ENCODE measurements at places on chromosomes 13 and 19.

- DNase-seq: no peak
Observed at GRCh38 chr19:409516-410242, 732 bp upstream of the C2CD4C start.

DNA sequence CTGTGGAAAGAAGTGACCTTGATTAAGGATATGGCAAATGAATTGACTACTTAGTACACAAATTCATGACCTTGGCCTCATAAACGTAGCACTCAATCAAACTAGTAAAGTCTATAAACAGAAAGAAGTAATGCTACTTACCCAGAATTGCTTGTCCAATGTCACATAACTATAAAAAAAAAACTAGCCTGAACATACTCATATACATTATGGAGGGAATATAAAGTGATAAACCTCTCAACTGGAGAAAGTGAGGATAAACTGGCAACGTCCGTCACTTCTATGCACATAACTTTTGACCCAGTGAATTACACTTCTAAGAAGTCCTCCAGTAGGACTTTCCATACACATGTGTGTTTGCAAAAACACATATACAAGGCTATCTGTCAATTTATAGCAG is 7.7 kb upstream of the SERP2 start:
- no peak for DNase-seq

GRCh38 chr13:41384749-41385503 is 72.4 kb upstream of the RGCC start:
- DNase-seq: no peak

- DNase-seq: no peak
Observed at GRCh38 chr13:111281751-111282311, 38.6 kb upstream of the TEX29 start.

DNA sequence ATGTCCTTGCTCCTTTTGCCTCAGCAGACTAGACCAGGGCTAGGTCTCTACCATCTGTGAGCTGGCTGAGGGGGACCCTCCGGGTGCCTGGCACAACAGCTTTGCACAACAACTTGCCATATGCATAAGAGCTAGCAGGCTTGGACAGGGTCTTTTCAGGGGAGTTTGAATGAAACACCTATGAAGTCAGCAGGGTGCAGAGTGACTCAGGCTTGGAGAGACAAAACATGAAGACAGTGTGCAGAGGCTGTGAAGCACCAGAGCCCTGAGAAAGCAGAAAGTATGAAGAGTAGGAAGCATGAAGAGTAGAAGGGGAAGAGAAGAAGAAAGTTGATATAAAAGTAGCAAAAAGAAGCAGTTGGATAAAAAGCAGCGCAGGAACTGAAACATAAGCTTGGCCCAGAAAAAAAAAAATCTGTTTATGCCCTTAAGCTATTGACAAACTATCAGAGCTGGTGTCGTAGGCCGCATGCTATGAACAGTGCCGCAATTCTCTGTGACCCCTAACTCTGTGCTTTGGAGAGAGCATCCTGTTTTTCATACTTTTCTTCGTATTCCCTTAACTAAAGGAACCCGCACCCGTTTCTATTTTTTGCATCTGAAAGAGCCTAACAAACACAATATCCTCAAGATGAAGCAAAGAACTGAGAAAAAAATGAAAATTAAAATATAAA is 52.7 kb upstream of the FAM216B start:
- peak; percentile 78 for DNase-seq

GRCh38 chr19:42132851-42133528 is 744 bp upstream of the POU2F2 start:
- DNase-seq: no peak

- no peak for DNase-seq
Observed at GRCh38 chr19:41940731-41941409, 12.6 kb upstream of the ERFL start.

DNA sequence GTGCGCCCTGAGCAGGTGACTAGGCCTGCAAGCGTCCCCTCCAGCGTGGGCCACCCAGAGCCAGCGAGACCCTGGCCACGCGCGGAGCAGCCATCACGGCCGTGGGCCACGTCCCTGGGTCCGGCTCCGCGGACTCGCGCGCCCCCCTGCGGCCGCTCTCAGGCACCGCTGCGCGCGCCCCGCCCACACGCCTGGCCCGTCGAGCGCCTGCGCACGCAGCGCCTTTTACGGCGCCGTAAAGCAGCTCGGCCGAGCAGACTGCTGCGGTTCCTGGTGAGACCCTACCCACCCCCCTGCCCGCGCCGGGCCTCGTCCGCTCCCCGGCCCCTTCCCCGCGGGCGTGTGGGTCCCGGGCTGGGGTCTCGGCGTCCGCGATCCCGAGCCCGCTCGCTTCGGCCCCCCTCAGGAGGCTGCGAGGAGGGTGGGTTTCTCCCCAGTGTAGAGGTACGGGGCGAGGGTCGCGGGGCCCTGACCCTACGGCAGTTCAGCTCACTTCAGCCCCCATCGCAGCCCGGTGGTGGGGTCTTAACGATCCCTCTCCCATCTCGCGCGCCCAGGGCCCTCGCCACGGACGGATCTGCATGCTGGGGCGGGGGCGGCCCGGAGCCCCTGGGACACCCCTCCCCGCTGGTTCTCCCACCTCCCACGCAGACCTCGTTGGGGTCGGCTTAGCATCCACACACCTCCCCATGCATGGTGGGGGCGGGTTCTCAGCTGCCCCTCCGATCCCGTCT is at the start of gene TRAPPC5:
TRAPPC5 (plus strand) TSS at position 228 of the 734 bp plus-strand sequence. CDS start 1,421 bp downstream, outside the sequence.
- peak; percentile 59 for DNase-seq

DNA sequence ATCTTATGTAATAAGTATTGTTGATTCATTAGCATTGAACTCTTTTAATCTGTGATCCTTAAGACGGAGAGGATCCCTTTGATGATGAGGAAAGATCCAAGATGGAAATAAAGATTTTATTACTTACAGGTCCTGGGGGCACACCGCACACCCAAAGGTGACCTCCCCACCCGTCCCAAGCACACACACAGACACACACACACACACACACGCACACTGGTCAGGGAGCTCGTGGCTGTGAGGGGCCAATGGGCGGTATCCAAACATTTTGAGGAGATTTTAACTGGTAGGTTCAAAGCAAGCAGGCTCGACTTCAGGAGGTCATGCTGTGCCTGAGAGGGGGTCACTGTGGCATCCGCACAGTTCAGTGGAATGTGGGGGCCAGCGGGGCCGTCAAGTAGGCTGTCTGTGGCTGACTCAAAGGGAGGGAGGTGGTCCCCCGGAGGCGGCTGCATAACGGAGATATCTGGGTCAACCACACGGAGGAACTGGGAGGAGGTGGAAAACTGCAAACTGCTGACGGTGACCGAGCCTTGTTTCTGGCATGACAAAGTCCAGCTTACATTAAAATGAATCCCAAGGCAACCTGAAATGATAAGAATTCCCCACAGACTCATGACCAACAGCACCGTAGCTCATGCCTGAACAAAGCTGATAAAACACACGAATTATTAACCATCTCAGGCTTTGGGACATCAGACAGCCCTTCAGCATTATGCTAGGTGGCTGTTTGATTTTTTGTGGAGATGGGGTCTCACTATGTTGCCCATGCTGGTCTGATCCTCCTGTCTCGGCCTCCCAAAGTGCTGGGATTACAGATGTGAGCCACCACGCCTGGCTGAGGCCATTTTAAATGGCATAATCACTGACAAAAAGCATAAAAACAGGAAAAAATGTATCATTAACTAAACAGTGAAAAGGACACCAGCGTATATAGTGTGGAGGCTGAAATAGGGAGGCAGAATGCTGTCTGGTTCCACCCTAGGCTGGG is 20.9 kb upstream of the SIGLEC11 start:
- DNase-seq: no peak

GRCh38 chr13:23434491-23434890 is 989 bp upstream of the SACS start:
- DNase-seq: no peak

- DNase-seq: no peak
Observed at GRCh38 chr19:13164343-13165161, 14.3 kb downstream of the IER2 start.

- DNase-seq: no peak
Observed at GRCh38 chr13:27523346-27524073, 73.1 kb upstream of the MTIF3 start.

DNA sequence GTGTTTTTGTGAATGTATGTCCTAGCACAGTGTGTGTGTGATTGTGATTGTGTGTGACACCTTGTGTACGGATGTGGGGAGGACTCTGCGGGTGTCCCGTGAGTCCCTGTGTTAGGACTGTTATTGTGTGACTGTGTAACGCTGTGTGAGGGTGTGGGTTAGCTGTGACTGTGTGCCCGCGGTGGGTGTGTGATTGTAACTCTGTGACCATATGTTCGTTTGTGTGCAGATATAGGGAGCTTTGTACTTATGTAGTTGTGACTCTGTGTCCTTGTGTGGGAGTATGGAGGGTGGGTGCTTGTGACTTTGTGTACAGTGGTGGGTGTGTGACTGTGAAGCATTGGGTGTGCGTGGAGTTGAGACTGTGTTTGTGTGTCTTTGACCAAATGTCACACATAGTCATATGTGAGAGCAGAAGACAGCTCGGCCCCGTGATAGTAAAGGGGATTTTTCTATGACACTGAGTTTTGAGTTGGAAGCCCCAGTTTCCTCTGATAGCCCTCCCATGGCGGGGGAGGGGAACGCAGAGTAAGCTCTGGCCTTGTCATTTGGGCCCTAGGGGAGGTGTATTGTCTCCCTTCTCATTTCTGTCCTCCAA is 949 bp upstream of the ZNF260 start:
- DNase-seq: no peak

- no peak for DNase-seq
Observed at GRCh38 chr13:24133021-24133795, 27.3 kb upstream of the SPATA13 start.

DNA sequence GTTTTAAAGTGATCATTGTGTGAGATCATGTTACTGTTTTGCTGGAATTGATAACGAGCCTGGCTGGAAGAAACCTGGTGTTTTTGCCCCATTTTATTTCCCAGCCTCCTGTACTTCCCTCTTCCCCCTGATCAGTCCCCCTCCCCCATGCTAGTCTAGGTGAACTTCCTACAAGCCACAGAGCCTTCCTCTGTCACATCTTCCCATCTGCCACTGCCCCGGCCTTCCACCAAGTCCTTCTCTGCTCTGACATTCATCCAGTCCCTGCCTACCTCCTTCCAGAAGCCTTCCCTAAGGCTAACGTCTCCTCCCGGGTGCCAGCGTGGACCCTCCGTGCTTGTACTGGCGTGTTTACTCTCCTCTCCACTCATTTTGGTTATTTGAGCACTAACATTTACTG is 14.3 kb downstream of the FARP1 start:
- no peak for DNase-seq

DNA sequence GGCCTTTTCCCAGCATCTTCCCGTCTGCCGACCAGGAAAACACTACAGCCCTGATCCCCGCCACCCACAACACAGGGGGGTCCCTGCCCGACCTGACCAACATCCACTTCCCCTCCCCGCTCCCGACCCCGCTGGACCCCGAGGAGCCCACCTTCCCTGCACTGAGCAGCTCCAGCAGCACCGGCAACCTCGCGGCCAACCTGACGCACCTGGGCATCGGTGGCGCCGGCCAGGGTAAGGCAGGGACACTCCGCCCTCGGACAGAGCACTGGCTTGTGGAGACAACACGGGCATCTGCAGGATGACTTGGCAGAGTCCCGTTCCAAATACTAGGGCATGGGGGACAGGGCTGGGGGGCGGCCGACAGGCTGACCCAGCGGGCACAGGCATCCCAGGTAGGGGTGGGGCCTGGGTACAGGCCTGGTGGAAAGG is 31.1 kb downstream of the COMP start:
- DNase-seq: no peak

GRCh38 chr13:59099182-59099974 is 1064.3 kb downstream of the DIAPH3 start:
- DNase-seq: no peak

- DNase-seq: no peak
Observed at GRCh38 chr19:2288818-2289713, 7.1 kb upstream of the PEAK3 start.

- DNase-seq: no peak
Observed at GRCh38 chr13:77415253-77416071, 88.6 kb upstream of the MYCBP2 start.

DNA sequence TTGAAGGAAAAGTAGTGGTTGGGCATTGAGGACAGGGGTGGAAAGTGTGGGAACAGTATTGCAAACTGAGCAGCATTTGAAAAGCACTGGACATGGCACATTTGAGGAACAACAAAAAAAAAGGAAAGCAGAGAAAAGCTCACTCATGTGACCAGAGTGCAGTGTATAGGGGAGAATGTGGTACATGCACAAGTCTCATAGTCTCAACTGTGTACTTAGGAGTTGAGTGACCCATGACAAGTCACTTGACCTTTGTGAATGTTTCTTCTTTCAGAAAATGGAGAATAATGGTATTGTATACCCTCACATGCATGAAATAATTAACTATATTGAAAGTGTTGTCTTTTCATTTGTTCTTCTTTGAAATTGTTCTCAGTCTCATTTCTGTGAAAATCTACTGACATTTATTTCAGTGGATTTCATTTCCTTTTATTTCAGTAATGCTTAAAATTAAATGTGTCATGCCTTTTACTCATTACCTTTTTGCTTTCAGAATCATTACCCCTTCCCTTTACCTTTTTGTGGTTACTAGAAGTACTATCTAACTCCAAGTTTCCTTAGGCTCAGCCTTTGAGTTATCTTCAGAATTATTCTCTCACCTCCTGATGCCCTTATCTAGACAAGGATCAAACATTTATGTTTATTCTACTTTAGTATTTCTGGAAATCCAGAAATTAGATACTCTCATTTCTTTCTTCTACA is 79.1 kb upstream of the MLNR start:
- DNase-seq: no peak

DNA sequence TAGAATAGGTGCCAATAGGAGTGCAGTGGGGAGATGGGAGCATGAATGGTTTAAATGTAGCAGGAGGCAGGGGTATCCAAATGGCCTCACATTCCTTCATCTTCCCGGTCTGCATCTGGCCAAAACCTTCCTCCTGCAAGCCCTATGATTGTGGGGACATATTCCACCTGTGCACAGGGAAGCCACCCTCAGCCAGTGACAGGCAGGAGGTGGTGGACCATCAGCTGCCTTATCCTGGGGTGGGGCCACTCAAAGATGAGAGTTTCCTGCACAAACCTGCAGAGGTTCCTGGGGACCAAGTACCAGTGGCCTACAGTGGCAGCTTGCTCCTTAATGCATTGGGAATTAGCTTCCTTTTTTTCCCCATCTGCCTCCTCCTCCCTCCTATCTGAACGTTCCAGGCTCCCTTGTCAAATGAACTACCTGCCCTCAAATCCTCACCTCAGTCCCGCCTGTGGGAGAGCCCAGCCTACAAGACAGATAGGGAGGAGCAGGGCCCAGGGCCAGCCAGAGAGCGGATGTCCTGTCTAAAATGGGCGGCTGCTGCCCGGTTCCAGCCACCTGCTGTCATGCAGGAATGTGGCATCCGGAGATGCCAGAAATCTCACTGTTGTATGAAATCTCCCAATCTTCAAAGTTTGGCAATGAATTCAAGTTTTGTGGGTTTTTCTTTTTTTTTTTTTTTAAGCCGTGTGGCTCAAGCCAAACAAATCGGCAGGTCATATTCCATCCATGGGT is 85.0 kb downstream of the TSHZ3 start:
- no peak for DNase-seq

- no peak for DNase-seq
Observed at GRCh38 chr13:99330942-99331341, 23.7 kb upstream of the GPR183 start.

GRCh38 chr13:44171156-44171555 is 202.5 kb upstream of the SERP2 start:
- DNase-seq: no peak

- DNase-seq: no peak
Observed at GRCh38 chr19:7435586-7435985, 53.2 kb downstream of the PEX11G start.

GRCh38 chr13:44404261-44405132 is 30.9 kb downstream of the SERP2 start:
- DNase-seq: no peak

- no peak for DNase-seq
Observed at GRCh38 chr19:51531349-51532315, at the start of gene SIGLEC6. SIGLEC6 (minus strand) TSS chr19:51531670; CDS start chr19:51531648, 22 bp downstream.

GRCh38 chr13:98522371-98522770 is 54.5 kb downstream of the STK24 start:
- DNase-seq: no peak
